ENCODE measurements at places on chromosomes 1 and 21.

DNA sequence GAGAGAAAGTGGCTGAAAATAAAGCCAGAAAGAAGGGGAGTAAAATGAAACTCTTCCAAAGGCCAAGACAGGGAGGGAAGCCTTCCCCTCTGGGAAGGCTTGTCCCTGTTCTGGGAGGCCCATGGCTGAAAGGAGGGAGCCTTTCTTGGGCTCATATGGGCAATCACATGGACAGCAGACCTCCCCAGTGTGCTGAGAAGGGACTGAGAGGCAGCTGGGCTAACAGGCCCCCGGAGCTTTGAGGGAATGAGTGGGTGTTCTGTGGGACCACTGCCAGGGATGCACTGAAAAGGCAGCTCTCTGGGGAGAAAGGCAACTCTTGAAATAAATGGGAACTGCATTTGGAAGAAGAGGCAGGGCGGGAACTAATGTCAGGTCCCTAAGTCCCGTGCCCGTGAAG, 39.1 kb downstream of the KANK4 start:
- peak; percentile 25 for DNase-seq

DNA sequence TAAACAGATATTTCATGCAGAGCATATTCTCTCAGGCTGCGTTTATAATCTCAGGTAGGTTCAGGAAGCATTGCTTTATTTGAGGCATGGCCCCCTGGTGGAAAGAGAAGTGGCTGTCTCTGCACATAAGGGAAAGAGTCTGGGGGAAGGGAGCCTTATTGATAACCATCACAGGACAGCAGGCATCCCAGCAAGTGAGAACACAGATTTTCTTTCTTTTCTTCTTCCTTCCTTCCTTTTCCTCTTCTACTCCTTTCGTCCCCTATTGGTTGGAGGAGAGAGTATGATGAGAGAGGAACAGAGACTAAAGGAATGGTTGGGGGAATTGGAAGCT, 21.9 kb downstream of the TSNAX start:
- no peak for DNase-seq

- DNase-seq = no peak
Measured at GRCh38 chr21:42614811-42615351, 38.5 kb upstream of the PDE9A start.

- DNase-seq = peak; percentile 98
Measured at GRCh38 chr1:24964811-24965570, 34.9 kb upstream of the RUNX3 start.

- no peak for DNase-seq
Measured at GRCh38 chr1:117883616-117884015, 45.8 kb downstream of the GDAP2 start.

DNA sequence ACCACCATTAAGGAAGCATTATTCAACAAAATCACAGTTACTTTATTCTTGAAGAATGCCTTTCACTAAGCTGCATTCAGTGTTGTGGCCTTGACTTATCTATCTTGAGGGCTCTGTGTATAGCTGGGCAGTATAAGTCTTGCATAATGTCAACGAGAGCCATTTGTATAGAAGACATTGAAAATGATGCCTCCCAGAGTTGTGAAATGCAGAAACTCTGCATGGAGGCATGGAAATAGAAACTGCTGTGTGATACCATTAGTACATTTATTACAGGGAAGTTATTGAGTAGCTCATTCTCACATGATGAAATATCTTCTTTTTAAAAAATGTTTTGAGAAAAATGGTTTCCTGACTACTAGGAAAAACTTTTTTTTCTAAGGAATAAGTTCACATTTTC, 111.4 kb upstream of the SNX7 start:
- no peak for DNase-seq

DNA sequence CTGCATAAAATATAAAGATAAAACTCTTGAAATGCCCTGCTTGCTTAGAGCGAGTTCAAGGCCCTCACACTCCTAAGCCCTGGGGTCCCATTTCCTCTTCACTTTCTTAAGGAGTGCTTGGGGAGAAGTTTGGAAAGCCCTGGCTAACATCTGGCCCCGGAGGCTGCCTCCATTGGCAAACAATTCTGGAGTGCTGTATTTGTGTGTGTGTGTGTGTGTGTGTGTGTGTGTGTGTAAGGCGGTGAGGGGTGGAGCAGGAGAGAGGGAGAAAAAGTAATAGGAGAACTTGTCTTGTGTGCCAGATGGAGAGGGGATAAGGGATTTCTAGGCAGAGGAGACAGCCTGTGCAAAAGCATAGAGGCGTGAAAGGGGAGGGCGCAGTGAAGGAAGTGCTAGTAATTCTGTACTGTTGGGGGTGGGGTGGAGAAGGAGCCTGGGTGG, 578 bp upstream of the TRIM62 start:
- DNase-seq = no peak

- no peak for DNase-seq
Measured at GRCh38 chr21:40531431-40532110, 315.4 kb downstream of the DSCAM start.

GRCh38 chr1:49544615-49545014, 479.1 kb downstream of the AGBL4 start:
- DNase-seq = no peak

- DNase-seq = no peak
Measured at GRCh38 chr1:119007339-119007669, 19.2 kb upstream of the TBX15 start.

GRCh38 chr21:30676737-30677136, 34.1 kb downstream of the KRTAP20-3 start:
- DNase-seq = no peak

- DNase-seq = no peak
Measured at GRCh38 chr1:90704817-90705216, 12.3 kb downstream of the BARHL2 start.

DNA sequence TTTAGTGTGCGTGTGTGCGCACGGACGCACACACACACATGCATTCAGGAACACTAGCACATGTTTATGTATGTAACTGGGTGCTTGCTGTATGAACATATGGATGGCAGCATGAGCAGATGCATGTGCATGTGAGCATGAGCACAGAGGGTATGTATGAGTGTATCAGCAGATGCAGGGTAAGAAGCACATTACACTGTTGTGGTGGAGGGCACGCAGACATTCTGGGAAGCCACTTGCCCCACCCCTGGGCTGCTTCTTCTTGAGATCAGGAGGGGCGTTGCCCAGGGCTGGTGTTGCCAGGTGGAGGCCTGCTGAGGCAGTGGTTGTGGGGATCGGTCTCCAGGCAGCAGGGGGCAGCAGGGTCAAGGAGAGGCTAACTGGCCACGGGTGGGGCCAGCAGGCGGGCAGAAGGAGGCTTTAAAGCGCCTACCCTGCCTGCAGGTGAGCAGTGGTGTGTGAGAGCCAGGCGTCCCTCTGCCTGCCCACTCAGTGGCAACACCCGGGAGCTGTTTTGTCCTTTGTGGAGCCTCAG, 3.9 kb upstream of the P3R3URF start:
- no peak for DNase-seq

GRCh38 chr1:245444945-245445344, 290.2 kb downstream of the KIF26B start:
- no peak for DNase-seq

DNA sequence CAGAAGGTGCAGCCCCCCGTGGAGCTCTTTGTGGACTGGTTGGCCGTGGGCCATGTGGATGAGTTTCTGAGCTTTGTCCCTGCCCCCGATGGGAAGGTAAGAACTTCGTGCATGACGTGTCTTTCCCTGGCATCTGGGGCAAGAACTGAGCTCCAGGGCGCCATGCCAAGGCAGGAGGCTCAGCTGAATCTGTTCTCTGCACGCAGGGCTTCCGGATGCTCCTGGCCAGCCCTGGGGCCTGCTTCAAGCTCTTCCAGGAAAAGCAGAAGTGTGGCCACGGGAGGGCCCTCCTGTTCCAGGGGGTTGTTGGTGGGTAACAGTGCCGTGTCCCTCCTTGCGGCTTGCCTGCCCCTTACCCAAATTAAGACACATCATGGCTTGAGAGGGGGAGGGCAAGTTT, 27.7 kb downstream of the PADI3 start:
- DNase-seq = no peak

DNA sequence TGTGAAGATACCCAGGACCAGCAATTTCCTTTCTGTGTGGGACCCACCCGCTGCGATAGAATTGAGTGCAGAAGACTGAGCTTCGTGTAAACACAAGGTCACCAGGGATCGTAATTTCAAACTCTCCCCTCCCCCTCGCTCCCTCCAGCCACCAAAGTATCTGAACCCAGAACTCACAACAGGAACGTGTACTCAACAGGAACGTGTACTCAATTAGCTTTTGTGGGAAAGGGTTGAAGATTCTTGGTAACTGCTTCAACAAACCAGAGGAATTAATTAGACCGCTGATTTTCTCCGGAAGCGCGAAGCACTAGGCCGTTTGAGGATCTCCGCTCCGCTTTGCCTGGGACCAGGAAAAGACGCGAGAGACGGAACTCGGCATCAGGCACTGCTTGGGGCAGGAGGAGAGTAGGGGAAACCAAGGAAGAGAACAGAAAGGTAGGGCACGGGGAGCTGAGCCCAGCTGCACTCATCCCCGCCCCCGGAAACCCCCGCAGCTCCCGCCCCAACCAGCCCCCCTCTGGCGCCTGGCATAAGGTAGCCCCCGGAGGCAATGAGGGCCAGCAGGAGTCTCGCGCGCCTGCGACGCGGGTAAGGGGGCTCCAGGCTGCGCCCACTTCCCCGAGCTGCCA, 453 bp downstream of the DRAM2 start:
- no peak for DNase-seq

DNA sequence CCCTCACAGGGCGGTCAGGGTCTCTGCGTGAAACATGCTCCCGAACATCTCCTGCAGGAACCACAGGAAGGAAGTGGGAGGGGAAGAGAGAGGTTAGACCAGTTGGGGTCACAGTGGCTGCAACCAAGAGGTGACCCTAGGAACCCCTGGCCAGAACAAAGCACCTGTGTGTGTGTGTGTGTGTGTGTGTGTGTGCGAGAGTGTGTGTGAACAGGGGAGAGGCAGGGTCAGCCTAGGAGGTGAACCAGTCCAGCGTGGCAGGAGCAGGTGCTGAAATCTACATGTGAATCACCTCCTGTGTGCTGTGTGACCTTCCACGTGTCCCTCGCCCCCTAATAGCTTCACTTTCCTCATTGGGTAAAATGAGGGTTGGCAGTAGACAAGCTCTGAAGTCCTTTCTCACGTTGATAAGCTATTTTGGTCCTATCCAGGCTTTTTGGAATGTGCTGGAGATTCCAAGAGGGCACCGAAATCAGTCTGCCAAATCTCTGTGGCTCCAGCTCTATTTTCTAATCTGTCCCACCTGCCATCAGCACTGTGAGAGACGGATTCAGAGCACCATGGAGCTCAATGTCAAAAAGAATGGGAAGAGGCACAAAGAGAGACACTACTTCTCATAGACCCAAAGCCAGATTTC, 27.8 kb downstream of the SLC26A9 start:
- DNase-seq = no peak

DNA sequence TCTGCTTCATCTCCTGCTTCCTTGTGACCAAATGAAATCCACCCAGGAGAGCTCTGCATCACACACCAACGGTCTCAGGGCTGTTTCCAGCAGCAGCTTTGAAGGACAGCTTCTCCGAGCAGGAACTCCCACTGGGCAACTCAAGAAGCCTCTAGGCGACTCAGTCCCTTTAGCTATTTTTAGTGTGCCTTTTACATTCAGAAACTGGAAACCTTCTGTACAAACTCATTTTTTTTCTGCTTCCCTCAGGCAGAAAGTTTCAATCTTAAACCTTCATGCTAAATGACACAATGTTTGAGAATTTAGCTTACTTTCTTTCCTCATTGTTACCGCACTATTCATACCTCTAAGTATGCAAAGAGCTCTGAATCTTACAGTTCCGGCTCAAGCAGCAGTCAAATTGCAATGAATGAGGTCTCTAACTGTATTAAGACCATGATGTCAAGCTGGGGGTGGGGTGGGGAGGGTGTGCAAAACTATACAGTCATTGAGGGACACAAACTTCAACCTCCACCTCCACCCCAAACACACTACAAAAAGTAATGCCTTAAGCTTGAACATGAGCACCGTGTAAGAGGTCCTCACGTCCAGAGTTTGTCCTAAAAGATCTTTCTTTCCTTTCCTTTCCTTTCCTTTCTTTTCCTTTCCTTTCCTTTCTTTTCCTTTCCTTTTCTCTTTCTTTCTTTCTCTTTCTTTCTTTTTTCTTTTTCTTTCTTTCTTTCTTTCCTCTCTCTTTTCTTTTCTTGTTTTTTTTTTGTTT, 16.4 kb upstream of the TARBP1 start:
- DNase-seq = no peak

- no peak for DNase-seq
Measured at GRCh38 chr1:117205368-117205767, 5.4 kb downstream of the VTCN1 start.

DNA sequence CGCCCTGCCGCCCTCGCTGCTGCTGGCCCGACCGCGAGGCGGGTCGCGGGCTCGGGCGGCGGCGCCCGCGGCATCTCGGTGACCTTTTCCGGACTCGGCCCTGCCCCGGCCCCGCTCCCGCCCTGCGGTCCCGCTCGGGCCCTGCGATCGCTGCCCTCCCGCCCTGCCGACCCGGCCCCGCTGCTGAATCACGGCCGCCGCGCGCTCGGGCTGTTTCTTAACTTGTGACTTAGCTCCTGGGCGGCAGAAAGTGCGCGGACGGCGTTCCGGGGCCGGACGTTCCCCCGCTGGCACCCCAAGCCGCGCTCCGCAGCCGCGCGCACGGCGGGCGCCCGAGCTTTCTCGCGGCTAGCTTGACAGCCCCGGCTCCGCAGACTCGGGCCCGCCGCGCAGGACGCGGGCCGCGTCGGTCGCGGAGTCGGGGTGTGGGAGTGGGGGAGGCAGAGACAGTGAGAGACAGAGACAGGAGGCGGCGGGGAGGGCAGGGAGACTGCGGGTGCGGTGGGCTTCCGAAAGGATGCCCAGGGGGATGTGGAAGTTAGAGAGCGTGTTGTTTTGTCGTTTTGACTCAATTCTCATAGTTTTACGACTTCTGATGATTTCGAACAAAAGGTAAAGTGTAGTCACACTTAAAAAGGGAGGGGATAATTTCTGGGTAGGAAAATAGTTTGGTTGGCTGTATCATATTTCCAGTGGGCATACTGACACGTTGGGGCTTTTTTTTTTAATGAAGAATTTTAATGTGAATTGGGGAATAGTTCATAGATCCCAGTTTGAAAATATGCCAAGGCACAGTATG, 49.8 kb downstream of the PRDM2 start:
- DNase-seq = peak; percentile 63

- no peak for DNase-seq
Measured at GRCh38 chr1:14245954-14246353, 352.5 kb upstream of the KAZN start.

GRCh38 chr1:164611754-164612642, 53.0 kb downstream of the PBX1 start:
- no peak for DNase-seq

DNA sequence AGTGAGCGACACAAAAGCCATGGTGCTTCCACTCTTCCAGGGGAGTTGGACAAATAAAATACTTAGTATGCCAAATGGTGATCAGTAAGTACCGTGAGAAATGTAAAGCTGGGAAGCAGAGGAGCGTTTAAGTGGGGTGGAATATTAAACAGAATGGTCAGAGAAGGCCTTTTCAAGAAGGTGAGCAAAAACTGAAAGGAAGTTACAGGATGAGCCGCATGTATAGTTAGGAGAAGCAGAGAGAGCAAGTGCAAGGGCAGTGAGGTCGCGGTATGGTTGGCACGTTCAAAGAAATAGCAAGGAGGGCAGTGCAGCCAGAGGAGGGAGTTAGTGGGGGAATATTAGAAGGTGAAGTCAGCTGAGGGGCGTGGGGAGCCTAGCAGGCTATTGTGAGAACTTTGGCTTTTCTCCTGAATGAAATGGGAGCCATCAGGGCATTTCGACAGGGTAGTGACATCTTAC, 748 bp upstream of the ATP6V0B start:
- no peak for DNase-seq

GRCh38 chr1:232009741-232010140, 383.2 kb downstream of the DISC1 start:
- no peak for DNase-seq
